ENCODE measurements at places on chromosomes 6 and 20. TPM values are rescaled to one million over a fixed set of nuclear protein-coding genes. Genes with fewer than 3 reads are reported as not detected.

GRCh38 chr6:44415449-44415848, 27.9 kb downstream of the CDC5L start:
- no peak for DNase-seq

GRCh38 chr20:51275826-51276225, 252.9 kb upstream of the KCNG1 start:
- DNase-seq, result no peak

The BCL2L1 gene
- 29.8 TPM for polyA plus RNA-seq

The ANGPT4 gene
- polyA plus RNA-seq, result 0.04 TPM

GRCh38 chr6:117188627-117189201, 76.6 kb upstream of the VGLL2 start:
- DNase-seq, result no peak

The ULBP1 gene
- 0.28 TPM for polyA plus RNA-seq

The SAMD5 gene
- polyA plus RNA-seq, result 1.7 TPM

GRCh38 chr20:52867305-52867704, 104.9 kb upstream of the TSHZ2 start:
- no peak for DNase-seq

The GFOD1 gene
- 3.0 TPM for polyA plus RNA-seq
